Esophagus (tissue), 2 donors: ENCODE measurements at places on chromosomes 1 and 21. TPM values are rescaled to one million over a fixed set of nuclear protein-coding genes. Genes with fewer than 3 reads are reported as not detected.

Gene IGSF21
- 0.13 TPM for polyA plus RNA-seq

Gene LIN28A
- polyA plus RNA-seq: not detected

Gene UFC1
- polyA plus RNA-seq: 94.3 TPM

Gene HSD3B1
- not detected for polyA plus RNA-seq

Gene SH3BGR
- 4.9 TPM for polyA plus RNA-seq

Gene FCER1A
- 4.0 TPM for polyA plus RNA-seq

Gene SNIP1
- polyA plus RNA-seq: 4.3 TPM

Gene PRKAA2
- polyA plus RNA-seq: 1.2 TPM

Gene VWA5B1
- not detected for polyA plus RNA-seq

Gene PM20D1
- polyA plus RNA-seq: not detected

Gene DENND2D
- polyA plus RNA-seq: 39.1 TPM

Gene LEFTY2
- polyA plus RNA-seq: not detected

Gene CFAP74
- polyA plus RNA-seq: 0.04 TPM

Gene PCP4
- polyA plus RNA-seq: 28.9 TPM

Gene C1orf141
- polyA plus RNA-seq: not detected

Gene CLEC20A
- not detected for polyA plus RNA-seq
